ENCODE measurements at places on chromosomes 12 and 14. TPM values are rescaled to one million over a fixed set of nuclear protein-coding genes. Genes with fewer than 3 reads are reported as not detected.

Gene RNASE2
- not detected for total RNA-seq

Gene EPS8
- total RNA-seq = 97.5 TPM

Gene NANOG
- not detected for total RNA-seq

Gene RECQL
- 28.0 TPM for total RNA-seq

DNA sequence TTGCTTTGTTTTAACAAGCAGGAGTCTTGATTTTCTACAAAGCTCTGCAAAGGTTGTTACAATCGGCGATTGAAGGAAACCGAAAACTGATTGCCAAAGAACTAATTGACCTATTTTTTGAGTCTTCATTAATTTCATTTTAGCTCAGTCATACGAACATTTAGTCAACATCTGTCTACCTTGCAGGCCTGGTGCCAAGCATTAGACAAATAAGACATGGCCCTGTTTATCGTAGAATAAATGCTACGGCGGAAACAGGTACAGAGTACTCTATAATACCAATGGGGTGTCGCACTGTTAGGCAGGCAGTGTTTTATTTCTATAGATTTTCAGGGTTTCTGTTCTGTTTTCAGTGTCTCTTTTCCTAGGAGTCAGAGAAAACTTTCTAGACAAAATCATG lies 171.5 kb downstream of the BCAT1 start:
- H3K36me3 ChIP-seq = no peaks in the 10 kb centered on the region
- no peaks in the 10 kb centered on the region for H3K4me1 ChIP-seq
- DNase-seq = no peak

GRCh38 chr14:93906341-93907329 lies 20.5 kb upstream of the FAM181A start:
- no peaks in the 10 kb centered on the region for H3K36me3 ChIP-seq
- H3K4me3 ChIP-seq = no peak overlapping the region
- peaks cover 83% of the 10 kb centered on the region for H3K27me3 ChIP-seq
- no peaks in the 10 kb centered on the region for H3K4me1 ChIP-seq

DNA sequence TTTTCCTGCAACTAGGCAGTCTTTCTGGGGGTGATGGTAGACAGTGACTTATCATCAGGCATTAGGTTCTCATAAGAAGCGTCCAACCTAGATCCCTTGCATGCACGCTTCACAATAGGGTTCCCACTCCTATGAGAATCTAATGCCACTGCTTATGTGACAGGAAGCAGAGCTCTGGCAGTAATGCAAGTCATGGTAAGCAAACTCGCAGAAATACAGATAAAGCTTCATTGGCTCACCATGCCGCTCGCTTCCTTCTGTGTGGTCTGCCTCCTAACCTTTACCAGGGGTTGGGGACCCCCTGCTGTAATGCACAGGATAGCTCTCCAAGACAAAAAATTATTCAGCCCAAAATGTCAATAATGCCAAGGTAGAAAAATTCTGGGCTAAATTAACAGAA lies 864.2 kb downstream of the TRHDE start:
- no peaks in the 10 kb centered on the region for H3K27me3 ChIP-seq
- no peak overlapping the region for H3K4me3 ChIP-seq
- no peaks in the 10 kb centered on the region for H3K36me3 ChIP-seq
- DNase-seq = no peak

- H3K27ac ChIP-seq = no peak overlapping the region
- H3K27me3 ChIP-seq = peaks cover 24% of the 10 kb centered on the region
- H3K4me1 ChIP-seq = no peaks in the 10 kb centered on the region
Observed at GRCh38 chr12:4802841-4803240, 82.6 kb downstream of the GALNT8 start.

- H3K4me3 ChIP-seq = peak overlapping the region; percentile 46
- peaks cover 38% of the 10 kb centered on the region for H3K36me3 ChIP-seq
- H3K4me1 ChIP-seq = peaks cover 46% of the 10 kb centered on the region
- no peaks in the 10 kb centered on the region for H3K27me3 ChIP-seq
Observed at GRCh38 chr14:94066089-94066676, 14.8 kb downstream of the DDX24 start.

- peaks cover 5% of the 10 kb centered on the region for H3K36me3 ChIP-seq
- no peaks in the 10 kb centered on the region for H3K4me1 ChIP-seq
- no peak for DNase-seq
Observed at GRCh38 chr14:50768680-50769079, 62.3 kb downstream of the NIN start.

GRCh38 chr14:92563359-92563758 lies 49.8 kb downstream of the RIN3 start:
- H3K4me3 ChIP-seq = no peak overlapping the region
- H3K27me3 ChIP-seq = no peaks in the 10 kb centered on the region
- no peaks in the 10 kb centered on the region for H3K36me3 ChIP-seq

GRCh38 chr14:79680087-79680486 lies 531.2 kb downstream of the DIO2 start:
- H3K27me3 ChIP-seq = no peaks in the 10 kb centered on the region
- DNase-seq = no peak
- no peak overlapping the region for H3K4me3 ChIP-seq
- H3K27ac ChIP-seq = no peak overlapping the region
- no peaks in the 10 kb centered on the region for H3K36me3 ChIP-seq

DNA sequence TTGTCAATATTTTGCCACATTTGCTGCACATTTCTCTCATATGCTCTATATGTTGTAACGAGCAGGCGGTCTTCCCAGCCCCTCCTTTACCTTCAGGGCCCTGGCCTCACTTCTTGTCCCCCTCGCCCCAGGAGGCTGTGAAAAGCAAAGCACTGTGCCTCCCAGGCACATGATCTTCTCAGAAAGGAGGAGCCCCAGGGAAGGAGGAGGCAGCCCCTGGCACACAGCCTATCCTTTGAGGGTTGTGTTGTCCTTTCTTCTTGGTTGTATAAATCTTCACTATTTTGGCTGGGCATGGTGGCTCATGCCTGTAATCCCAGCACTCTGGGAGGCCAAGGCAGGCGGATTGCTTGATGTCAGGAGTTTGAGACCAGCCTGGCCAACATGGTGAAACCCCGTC lies 77.0 kb downstream of the PPP2R5C start:
- H3K4me1 ChIP-seq = no peaks in the 10 kb centered on the region
- no peak overlapping the region for H3K4me3 ChIP-seq
- no peak overlapping the region for H3K27ac ChIP-seq
- no peaks in the 10 kb centered on the region for H3K27me3 ChIP-seq

- H3K4me1 ChIP-seq = no peaks in the 10 kb centered on the region
- no peak for DNase-seq
- H3K4me3 ChIP-seq = no peak overlapping the region
- H3K27ac ChIP-seq = no peak overlapping the region
- peaks cover 5% of the 10 kb centered on the region for H3K36me3 ChIP-seq
- no peaks in the 10 kb centered on the region for H3K27me3 ChIP-seq
Observed at GRCh38 chr12:123723765-123724164, 11.6 kb downstream of the ATP6V0A2 start.

DNA sequence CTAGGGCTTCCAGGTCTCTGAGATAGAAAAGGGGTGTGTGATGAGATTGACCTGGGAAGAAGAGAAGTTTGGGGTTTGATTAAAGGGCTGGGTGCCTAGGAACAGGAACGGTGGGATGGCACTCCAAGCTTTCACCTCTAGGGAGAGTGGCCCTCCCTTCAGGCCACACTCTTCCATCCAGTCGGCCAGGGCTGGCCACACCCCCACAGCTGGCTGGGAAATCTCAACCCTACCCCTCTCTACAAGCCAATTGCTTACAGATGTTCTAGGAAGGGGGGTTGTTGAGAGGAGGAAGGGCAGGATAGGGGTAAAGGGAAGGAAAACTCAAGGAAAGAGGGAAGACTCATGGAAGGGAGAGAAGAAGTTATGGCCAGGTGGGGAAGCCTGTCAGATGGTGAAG lies 6.6 kb upstream of the ITGA5 start:
- no peaks in the 10 kb centered on the region for H3K36me3 ChIP-seq
- no peak overlapping the region for H3K4me3 ChIP-seq
- no peak for DNase-seq
- H3K27ac ChIP-seq = no peak overlapping the region
- H3K4me1 ChIP-seq = peaks cover 16% of the 10 kb centered on the region
- H3K27me3 ChIP-seq = peaks cover 91% of the 10 kb centered on the region

GRCh38 chr12:130547480-130548155 lies 168.5 kb downstream of the RIMBP2 start:
- H3K36me3 ChIP-seq = no peaks in the 10 kb centered on the region
- DNase-seq = no peak
- H3K27me3 ChIP-seq = no peaks in the 10 kb centered on the region
- H3K4me1 ChIP-seq = no peaks in the 10 kb centered on the region
- no peak overlapping the region for H3K27ac ChIP-seq

- H3K27me3 ChIP-seq = peaks cover 42% of the 10 kb centered on the region
- DNase-seq = no peak
- H3K4me1 ChIP-seq = no peaks in the 10 kb centered on the region
- H3K4me3 ChIP-seq = no peak overlapping the region
- no peak overlapping the region for H3K27ac ChIP-seq
- no peaks in the 10 kb centered on the region for H3K36me3 ChIP-seq
Observed at GRCh38 chr12:29564925-29565324, 67.4 kb upstream of the OVCH1 start.
